Dermis blood vessel endothelial cell (primary cell): ENCODE measurements at places on chromosomes 11 and 22.

- DNase-seq = peak; percentile 70
Observed at GRCh38 chr11:35619116-35619854, 1.0 kb downstream of the FJX1 start.

DNA sequence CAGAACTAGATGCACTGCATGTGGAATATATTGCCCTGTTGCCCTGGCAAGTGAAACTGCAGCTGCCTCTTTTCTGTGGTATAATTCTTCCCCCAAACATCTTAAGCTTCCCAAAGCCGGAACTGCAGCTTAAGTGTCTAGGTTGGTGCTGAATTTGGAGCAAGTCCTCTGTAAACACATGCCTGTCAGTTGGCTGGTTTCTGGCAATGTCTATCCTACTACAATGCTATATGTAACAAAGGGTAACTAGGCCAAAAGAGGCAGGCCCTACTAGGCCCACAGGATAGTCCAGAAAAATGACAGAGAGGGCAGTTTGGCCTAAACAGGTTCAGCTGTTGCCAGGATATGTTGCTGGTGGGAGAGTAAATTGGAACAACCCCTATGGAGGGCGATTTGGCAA lies 27.9 kb downstream of the ASCC2 start:
- no peak for DNase-seq

DNA sequence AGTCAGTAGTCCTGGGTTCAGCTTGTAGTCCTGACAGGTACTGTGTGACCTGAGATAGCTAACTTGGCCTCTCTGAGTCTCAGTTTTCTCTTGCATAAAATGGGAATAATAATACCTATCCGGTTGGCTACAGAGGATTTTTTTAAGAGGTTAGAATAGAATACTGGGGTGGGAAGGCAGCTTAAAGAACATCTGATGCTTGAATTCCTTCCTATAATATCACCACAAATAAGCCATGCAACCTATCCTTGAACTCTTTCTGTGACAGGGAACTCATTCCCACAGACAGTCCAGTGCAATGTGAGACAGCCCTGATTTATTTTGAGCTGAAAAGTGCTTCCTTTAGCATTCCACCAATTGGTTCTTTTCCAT lies 110.1 kb downstream of the CCDC81 start:
- DNase-seq = peak; percentile 40

DNA sequence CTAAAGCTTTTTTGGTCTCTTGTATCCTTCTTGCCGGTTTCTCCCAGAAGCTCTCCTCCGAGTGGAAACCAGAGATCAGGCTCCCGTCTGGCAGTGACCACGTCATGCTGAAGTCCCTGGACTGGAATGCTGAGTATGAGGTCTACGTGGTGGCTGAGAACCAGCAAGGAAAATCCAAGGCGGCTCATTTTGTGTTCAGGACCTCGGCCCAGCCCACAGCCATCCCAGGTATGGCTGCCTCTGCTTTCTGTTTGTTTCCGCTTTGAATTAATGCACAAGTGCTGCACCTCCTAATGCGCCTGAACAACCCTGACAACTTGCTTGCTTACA lies 54.3 kb upstream of the TTC12 start:
- no peak for DNase-seq

GRCh38 chr11:129743112-129743815 lies 72.4 kb upstream of the TMEM45B start:
- no peak for DNase-seq
